Ureter (tissue), 1 donor: ENCODE measurements at places on chromosomes 1 and 21. TPM values are rescaled to one million over a fixed set of nuclear protein-coding genes. Genes with fewer than 3 reads are reported as not detected.

CA14 gene
- 1.4 TPM for total RNA-seq

NOS1AP gene
- total RNA-seq: 7.0 TPM

GBP5 gene
- total RNA-seq: 2.3 TPM

SPATA45 gene
- total RNA-seq: not detected

CHIA gene
- total RNA-seq: not detected

- DNase-seq: no peak
Measured at GRCh38 chr1:153805886-153806719, 30.9 kb downstream of the SLC27A3 start.

DNA sequence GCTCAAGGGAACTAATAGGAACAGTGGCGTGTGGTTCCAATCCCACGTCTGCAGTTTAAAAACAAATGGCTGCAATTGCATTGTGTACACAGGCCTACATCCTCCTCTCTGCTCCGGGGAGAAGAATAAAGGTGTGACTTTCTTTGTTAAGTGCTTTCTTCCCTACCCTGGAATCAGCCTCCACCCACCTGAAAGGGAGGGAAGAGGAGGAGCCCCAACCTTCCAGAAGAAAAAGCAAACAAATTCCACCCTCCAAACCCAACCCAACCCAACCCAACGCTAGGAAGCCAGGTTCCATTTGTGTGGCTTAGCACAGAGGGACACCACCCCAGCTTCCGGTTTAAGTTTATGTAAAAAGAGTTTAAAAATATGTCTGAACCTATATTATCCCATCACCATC lies 11.8 kb upstream of the BACE2 start:
- no peak for DNase-seq

DNA sequence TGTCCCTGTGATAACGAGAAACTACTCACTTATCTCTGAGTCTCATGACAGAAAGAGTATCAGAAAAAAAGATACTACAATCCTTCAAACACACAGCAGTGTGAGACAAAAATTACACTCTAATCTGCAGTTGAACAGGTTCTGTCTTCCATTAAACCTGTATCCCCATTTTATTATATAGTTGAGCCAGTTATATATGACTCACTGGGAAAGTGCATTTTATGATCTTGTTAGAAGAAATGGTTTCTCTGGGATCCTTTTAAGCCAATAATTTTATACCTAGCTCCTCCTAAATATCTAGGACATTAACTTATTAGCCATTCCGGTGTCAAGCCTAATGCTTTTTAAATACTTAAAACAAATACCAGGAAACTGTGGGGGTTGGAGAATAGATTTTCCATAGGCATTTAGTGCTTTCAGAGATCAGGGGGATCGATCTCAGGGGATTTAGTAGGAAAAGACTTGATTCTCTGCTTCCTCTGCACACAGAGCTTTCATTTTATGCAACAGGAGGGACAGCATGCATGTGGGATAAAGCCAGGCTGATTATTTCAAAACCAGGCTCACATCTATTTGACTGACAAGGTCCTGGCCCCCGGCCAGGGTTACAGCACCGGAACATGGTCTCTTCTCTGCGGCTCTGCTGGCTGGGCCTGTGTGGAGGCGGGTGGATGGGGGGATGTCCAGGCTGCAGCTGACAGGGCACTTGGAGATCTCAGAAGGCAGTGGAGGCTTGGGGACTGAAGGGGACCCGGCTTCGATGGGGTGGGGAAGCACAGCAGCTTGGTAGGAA lies 310.6 kb downstream of the DISC1 start:
- no peak for DNase-seq
